Activated CD8-positive, alpha-beta memory T cell treated with anti-CD3 and anti-CD28 coated beads for 4 hours (primary cell): ENCODE measurements at places on chromosomes 2 and 18.

- no peak for DNase-seq
Observed at GRCh38 chr2:120803764-120804335, 68.2 kb downstream of the GLI2 start.

GRCh38 chr2:161250864-161251436, 57.3 kb upstream of the PSMD14 start:
- DNase-seq, result no peak

DNA sequence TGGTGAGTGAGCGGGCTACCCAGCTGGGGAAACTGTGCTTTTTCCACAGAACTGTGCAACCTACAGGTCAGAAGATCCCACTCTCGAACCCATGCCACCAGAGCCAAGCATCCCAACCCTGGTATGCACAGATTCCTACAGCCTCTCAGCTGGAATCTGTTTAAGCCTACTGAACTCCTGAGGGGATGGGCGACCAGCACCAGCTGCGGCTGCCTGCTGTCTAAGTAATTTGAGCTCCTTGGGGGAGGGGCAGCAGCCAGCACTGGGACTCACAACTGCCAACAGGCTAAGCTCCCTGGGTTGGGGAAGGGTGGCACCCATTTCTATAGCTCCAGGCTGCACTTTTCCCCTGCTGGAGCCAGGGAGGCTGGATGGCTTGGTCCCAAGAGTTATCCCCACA, 11.8 kb downstream of the CYP27C1 start:
- DNase-seq, result no peak

DNA sequence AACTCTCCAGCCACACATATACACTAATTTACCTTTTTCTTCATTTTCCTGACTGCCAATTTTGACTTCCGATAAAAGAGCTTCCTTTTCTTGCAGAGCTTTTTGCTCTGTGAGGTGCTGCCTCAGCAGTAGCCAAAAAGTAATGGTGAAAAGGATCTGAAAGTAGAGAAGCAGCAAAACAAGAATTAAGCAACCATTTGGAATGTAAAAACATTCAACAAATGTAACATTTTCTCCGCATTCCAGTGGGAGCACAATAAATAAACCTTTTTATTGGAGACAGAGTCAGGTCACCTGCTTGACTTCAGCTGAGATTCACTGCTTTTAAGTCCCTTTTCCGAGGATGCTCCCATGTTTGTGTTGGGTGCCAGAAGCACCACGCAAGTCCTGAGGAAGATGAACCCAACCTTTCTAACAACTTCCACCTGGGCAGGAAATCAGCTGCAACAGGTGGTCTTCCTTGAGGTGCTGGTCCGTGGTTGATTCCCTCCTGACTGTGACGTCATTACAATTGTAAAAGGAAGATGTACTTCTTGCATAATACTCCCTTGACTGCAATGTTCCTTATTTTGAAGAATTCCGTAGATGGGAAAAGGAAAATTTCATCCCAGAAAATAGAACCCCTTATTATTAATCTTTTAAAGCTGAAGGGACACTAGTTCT, 265.5 kb downstream of the NAPG start:
- DNase-seq, result no peak

GRCh38 chr2:20400306-20400705, 46.6 kb upstream of the RHOB start:
- no peak for DNase-seq

DNA sequence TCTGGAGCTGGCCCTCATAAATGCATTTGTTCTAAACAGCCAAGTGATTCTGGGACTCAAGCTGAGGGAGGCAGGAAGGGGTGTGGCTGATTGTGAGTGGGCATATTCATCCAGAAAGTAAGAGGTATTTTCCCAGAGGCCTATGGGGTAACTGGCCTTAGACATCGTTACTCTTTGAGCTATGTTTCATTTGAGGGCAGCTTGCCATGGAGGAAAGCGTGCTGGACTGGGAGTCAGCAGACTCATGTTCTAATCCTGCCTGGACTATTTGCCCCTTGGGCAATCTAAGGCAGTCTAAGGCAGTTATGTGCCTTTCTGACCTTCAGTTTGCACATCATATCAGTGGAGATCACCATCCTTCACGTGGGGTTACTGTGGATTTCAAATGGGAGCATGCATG, 93.5 kb upstream of the SLC14A2 start:
- DNase-seq, result no peak

DNA sequence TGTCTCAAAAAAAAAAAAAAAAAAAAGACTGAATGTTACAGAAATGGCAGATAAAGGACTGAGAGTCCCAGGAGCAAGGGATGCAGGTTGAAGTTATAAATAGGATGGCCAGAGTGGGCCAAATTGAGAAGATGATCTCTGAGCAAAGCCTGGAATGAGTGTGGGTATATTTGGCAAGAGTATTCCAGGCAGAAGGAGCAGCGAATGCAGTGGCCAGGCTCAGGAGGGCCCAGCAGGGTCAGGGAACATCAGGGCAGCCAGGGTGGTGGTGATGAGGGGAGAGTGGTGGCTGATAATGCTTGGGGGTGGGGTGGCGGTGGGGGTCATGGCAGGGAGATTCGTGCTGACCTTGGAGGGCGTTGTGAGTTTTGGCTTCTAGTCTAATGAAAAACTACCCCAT, 141.3 kb upstream of the AGAP1 start:
- DNase-seq, result no peak

GRCh38 chr18:57107140-57107832, 39.6 kb upstream of the BOD1L2 start:
- DNase-seq, result no peak

- no peak for DNase-seq
Observed at GRCh38 chr2:230706053-230706521, 6.6 kb upstream of the CAB39 start.

- no peak for DNase-seq
Observed at GRCh38 chr2:112204411-112204810, 50.4 kb downstream of the ZC3H8 start.

DNA sequence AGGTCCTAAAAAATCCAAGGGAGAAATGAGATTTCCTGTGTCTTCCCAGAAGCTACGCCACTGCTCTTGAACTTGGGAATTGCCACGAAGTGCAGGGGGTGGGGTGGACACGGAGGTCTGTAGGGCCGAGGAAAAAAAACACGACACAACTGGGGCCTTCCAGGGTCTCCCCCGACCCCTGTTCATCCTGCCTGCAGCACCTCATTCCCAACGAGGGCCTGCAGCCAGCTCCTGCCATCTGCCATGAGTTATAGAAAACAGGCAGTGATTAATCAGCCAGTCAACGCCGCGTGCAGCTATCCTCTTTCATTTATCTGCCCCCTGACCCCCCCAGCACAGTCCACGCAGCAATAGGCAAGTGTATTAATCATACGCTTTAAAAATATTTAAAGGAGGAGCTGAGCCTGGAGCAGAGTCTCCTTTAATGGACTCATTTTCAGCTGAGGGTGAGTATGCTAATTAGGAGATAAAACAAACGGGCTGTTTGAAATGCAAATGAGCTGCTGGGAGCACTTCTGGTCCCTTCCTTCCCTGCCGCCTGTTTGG, 209.9 kb downstream of the TFCP2L1 start:
- DNase-seq, result no peak

DNA sequence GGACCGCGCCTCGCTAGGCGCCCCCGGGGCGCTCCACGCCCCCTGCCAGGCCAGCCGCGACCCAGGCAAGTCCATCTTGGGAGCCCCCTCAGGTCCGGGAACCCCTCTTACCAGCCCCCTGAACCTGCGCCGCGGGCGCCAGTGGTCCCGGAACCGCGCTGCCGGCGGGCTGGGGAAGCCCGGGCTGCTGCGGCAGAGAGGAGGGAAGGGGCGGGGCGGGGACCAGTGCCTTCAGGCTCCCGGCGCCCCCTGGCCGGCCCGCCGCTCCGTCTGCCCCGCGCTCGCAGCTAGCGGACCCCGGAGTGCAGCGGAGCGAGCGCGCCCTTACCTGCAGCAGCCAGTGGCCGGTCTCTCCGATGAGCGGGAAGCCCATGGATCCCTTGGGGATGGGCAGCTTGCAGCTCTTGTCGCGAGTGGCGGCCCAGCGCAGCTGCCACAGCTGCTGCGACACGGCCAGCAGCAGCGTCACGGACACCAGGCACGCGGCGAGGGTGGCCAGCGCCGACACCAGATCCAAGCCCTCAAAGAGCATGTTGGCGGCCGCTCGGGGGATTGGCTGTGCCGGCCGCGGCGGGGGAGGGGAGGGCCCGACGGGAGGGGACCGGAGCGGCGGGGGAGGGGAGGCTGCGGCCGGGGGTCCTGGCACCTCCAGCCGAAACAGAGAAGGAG, at the start of gene CYP26B1:
Gene CYP26B1, minus strand, starts transcription at position 560 of the 669 bp plus-strand sequence. Its CDS starts 28 bp downstream, at position 532.
- no peak for DNase-seq

DNA sequence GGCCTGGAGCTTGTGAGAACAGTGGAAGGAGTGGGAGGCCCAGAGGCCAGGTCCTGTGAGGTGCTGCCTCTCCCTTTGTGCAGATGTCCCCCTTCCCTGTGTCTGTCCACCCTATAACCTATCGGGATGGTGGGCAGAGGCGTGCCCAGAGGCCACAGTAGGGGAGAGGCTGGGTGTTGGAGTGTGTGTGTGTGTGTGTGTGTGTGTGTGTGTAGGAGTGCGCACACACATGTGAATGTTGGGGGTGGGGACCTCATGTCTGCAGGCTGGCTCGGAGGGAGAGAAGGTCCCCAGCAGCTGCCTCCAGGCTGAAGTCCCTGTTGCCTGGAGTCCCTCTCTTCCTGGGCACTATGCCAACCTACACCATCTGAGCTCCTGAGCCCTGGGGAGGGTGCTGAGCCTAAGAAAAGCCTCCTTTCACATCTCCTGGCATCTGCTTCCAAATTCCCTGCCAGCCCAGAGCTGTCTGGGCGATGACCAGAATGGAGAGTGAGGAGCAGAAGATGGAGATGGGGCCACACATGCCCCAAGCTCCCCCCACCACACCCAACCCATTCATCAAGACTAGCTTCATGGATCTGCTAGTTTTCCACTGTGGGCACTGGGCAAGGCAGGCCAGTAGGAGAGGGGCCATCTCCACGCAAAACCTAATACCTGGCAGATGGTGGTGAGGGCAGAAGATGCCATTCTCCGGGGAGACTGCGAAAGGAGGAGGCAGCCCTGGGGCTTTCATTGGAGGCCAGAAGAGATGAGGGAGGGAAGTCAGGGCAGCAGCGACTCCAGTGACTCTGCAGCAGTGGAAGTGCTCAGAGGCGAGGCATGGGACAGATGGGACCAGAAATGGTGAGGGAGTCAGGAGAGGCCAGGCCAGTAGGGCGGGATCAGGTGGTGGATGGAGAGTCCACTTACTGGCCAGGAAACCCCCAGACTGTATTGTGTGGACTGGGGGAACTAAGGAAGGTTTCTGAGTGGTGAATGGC, 20.3 kb downstream of the KCNK3 start:
- no peak for DNase-seq

GRCh38 chr2:176134035-176134434, 4.5 kb downstream of the HOXD8 start:
- no peak for DNase-seq

DNA sequence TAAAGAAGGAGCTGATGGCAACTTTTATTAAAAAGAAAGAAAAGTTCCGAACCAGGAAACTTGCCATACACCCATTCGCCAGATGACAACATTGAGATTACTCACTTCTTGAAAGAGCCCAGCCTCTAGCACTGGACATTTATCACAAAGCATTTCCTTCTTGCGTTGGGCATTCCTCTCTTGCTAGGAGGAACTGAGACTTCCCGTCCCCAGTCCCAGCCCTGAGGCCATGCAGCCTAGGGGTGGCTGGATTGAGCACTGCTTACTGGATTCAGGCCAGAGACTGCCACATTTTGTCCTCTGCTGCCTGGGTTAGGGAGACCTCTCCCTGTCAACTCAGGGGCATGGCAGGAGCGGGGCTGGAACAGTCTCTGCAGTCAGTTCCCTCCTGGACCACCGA, 80.1 kb downstream of the SDC1 start:
- no peak for DNase-seq

- no peak for DNase-seq
Observed at GRCh38 chr2:39225567-39225966, 18.2 kb downstream of the CDKL4 start.

- DNase-seq, result no peak
Observed at GRCh38 chr2:27915874-27916273, 25.3 kb downstream of the BABAM2 start.

GRCh38 chr2:238847419-238847801, 475 bp upstream of the TWIST2 start:
- no peak for DNase-seq

- DNase-seq, result no peak
Observed at GRCh38 chr2:218782528-218782844, 539 bp downstream of the CYP27A1 start.

GRCh38 chr2:3377279-3377611, 373 bp downstream of the EIPR1 start:
- DNase-seq, result no peak

DNA sequence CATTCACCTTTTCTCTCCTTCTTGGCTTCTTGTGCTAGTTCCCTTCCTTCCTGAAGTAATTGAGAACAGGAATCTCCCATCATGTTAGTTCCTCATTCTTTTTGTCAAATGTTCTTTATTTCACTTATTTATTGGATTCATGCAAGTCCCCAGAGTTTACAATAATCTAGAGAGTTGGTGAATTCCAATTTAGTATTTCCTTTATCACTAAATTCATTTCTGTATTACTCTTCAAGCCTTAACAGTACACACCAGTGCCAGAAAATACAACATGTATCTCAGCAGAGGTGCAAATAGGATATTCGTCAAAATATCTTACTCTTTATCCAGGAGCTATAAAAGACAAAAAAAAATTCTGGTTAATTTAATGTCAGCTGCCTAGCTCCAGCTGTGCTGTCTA, 121.9 kb upstream of the SETBP1 start:
- DNase-seq, result no peak

- DNase-seq, result no peak
Observed at GRCh38 chr2:198788676-198789075, 669.1 kb downstream of the SATB2 start.

- no peak for DNase-seq
Observed at GRCh38 chr2:147182260-147182659, 662.6 kb upstream of the ACVR2A start.

- no peak for DNase-seq
Observed at GRCh38 chr2:31057691-31058090, 80.5 kb downstream of the GALNT14 start.

- DNase-seq, result no peak
Observed at GRCh38 chr2:225355788-225356187, 43.7 kb upstream of the NYAP2 start.

DNA sequence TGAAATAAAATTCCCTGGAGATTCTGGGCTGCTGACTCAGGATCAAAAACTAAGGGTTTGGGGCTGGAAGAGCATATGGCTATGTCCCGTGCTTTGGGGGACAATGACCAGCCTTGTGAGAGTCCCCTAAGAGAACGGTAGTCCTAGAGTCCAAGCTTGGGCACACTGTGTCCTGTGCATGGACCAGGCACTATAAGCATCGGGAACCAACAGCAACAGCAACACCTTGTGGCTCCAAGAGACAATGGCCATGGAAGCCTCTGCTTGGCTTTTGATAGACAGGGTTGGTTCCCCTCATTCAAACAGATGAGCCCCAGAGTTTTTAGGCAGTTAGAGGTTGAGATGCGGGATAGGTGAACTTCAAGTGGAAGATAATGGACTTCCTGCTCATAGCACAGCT, 294.4 kb upstream of the CHAC2 start:
- no peak for DNase-seq

DNA sequence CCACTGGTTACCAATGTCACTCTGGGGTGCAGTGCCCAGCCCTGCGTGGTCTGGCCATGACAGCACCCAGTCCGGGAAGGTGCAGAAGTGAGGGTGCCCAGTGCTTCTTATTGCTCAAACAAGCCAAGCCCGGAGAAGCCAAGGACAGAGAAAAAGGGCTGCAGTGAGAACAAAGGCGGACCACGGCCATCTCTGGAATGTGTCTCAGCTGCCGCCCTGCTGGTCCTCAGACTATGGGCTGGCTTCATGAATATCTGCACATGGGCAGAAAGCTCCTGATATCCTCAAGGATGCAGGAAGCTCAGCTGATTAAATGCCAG, 28.7 kb downstream of the COPS9 start:
- no peak for DNase-seq

- no peak for DNase-seq
Observed at GRCh38 chr2:98314251-98314650, 32.0 kb upstream of the CNGA3 start.
